Activated CD8-positive, alpha-beta memory T cell treated with anti-CD3 and anti-CD28 coated beads for 1 hour (primary cell): ENCODE measurements at places on chromosomes 3 and 15.

DNA sequence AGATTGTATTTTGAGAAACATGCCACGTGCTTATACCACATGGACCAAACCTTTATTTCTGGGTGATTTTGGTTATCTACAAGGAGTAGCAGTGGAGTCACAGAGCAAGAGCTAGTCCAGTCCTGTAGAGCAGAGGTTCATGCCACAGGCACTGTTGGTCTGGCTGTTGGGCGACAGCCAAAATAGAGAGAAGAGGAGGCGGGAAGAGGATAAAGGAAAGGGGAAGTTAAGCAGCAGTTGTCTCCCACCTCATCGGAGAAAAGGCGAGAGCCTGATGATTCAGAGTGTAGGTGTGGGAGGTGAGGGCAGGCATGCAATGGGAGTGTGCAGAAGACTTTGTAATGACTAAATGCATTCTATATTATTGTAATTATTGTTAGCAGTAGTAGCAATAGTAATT, 237.5 kb upstream of the ROPN1 start:
- DNase-seq: no peak

- DNase-seq: no peak
These were observed 169.1 kb upstream of the ZPLD1 start for GRCh38 chr3:102265720-102266119.

DNA sequence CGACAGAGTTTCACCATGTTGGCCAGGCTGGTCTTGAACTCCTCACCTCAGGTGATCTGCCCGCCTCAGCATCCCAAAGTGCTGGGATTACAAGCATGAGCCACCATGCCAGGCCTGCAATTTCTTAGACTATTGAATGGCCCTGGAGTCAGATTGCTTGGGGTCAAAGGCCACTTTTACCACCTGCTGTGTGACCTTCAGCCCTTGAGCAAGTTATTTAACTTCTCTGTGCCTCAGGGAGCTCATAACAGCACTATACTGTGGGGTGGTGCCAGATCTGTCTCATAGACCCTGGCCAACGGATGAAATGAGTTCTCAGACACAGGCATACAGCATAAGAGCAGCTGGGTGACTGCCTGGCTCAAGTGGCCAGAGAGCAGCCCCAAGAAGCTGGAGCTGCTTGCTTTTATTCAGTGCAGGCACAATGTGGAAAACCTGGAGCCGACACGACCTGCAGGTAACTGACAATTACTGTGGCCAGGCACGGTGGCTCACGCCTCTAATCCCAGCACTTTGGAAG, 44.9 kb upstream of the FURIN start:
- no peak for DNase-seq

DNA sequence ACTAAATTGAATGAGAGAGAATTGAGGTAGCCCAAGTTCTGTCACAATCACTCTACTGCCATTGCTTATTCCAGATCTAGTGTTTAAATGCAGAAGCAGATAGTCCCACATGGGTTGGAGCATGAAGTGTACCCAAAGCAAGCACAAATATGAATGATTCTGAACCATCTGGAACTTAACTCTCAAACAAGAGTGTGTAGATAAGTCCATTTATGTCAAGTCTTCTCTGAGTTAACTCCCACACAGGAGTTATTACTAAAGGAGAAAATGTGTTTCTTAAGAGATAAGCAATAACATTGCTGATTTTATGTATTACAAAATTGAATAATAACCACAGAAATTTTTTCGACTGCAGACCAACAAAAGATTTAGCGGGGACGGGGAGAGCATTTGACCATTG, 33.6 kb downstream of the PAQR9 start:
- DNase-seq: no peak

- DNase-seq: no peak
These were observed 817.6 kb upstream of the CFAP20DC start for GRCh38 chr3:59867185-59868002.

DNA sequence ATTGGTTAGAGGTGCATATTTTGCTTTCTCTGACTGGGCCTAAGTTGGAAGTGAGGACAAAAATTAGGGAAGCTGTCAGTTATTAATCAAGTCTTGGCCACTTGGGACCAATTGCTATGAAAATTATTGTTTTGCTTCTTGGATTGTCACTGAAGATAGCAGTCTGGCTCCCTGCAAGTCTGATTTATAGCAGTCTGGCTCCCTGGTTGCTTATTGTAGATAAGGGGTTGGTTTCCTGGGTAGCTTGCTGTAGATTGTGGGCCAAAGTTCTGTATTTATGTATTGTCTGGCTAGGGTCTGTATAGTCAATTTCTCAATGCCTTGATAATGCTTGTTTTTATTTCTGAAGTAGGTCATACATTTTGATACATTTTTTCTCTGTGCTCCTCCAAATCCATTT, 13.3 kb upstream of the DRD3 start:
- no peak for DNase-seq

- no peak for DNase-seq
These were observed 8.9 kb upstream of the RLBP1 start for GRCh38 chr15:89230277-89230676.

GRCh38 chr3:58574106-58574505, 3.1 kb downstream of the FAM107A start:
- DNase-seq: no peak

DNA sequence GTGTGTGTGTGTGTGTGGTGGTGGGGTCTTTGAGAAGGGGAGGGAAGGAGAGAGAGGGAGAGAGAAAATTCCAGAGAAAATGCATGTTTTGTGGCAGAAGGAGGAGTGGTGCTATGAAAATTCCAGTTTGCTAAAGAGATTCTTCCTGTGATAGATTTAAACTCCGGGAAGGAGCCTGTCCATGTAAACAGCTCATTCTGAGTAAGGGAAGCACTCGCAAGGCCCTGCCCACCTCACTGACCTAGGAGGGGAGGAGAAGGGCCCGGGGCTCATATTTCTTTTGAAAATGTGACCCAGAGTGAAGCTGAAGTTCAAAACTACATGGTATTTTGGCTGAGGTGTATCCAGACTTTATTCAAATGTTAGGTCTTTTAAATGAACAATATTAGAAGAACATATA, 41.3 kb downstream of the ADAMTSL3 start:
- DNase-seq: no peak

GRCh38 chr15:74130155-74130848, at the start of gene ISLR2:
Gene ISLR2, plus strand, starts transcription at chr15:74130586. Its CDS starts 2,169 bp downstream, at chr15:74132755.
- no peak for DNase-seq

DNA sequence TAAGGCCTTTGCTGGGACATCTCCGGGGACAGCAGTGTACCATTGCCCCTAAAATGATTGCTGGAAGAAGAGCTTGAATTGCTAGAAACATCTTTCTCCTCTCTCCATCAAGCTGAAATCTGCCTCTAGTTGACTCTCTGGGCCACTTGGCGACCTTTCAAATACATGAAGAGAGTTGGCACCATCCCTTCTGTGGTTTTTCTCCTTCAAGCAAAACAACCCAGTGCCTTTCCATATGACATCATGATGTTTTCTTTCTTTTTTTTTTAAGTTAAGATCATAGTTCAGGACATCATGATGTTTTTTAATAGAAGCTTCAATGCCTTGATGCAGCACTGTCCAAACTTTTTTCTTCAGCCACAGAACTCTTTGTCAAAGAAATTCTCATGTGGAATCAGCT, 144.0 kb upstream of the PTPRG start:
- no peak for DNase-seq

DNA sequence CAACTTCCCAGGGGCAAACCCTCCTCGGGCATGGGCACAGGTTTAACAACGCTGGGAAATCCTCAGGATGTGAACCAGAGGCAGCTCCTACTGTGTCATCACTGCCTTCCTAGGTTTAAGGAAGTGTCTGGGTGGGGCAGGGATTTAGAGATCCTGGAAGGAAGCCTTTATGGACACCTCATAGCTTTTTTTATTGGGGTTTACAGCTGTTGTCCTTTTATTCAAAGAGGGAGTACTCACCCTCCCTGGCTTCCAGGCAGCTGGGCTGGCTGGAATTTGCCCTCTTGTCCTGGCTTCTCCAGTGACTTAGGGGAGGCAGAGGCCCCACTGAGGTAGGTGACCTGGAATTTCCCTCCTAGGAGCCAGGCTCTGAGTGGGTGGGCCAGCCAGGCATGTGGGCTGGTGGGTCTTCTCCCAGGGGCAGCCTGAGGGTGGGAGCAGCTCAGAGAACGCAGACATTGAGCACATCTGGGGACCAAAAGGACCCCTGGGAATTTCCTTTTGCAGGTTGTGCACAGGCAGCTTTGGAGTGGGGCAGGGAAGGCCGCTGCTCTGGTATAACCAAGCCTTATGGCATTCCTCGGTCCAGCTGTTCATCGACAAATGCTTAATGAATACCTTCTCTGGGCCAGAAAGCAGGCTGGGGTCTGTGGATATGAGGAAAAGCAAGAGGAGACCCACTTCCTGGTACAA, 13.5 kb upstream of the FAM3D start:
- no peak for DNase-seq

- DNase-seq: no peak
These were observed 596.3 kb downstream of the PYDC2 start for GRCh38 chr3:192057261-192057660.
